ENCODE measurements at places on chromosomes 4 and X.

GRCh38 chr4:10673817-10674369, 10.7 kb downstream of the CLNK start:
- DNase-seq, result no peak

GRCh38 chr4:108135549-108136209, 33.1 kb downstream of the LEF1 start:
- DNase-seq, result no peak

DNA sequence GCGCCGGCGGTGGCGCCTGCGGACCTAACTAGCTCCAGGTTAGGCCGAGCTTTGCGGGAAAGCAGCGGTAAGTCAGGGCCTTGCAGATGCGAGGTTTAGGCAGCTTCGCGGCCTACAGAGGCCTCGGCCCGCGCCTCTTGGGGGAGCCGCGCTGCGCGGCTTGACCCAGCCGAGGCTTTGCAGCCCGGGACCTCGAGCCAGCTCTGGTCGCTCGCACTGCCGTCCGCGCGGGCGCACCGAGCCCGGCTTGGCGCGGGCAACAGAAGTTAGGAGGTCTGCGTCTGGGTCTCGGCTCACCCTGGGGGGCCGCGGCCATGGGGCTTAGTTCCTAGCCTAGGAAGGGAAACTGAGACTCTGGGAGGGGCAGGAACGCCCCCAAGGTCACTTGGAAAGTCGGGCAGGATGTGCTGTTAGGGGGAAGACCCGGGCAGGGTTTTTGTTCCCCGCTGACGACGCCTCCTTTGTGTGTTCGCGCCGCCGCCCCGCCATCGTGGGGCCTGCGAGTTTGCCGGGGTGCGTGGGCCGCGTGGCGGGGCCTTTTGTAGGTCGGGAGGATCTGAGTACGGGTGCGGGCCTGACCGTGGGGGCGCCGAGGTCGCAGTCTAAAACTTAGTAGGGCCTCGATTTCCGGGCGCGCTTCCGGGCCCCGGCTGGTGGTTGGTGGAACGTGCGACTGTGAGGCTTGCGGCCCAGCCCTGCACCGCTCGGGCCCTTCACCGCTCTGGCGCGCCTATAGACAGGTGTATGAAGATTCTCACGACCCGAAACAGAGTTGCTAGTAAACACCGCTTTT, 482 bp downstream of the RNF4 start:
- no peak for DNase-seq

DNA sequence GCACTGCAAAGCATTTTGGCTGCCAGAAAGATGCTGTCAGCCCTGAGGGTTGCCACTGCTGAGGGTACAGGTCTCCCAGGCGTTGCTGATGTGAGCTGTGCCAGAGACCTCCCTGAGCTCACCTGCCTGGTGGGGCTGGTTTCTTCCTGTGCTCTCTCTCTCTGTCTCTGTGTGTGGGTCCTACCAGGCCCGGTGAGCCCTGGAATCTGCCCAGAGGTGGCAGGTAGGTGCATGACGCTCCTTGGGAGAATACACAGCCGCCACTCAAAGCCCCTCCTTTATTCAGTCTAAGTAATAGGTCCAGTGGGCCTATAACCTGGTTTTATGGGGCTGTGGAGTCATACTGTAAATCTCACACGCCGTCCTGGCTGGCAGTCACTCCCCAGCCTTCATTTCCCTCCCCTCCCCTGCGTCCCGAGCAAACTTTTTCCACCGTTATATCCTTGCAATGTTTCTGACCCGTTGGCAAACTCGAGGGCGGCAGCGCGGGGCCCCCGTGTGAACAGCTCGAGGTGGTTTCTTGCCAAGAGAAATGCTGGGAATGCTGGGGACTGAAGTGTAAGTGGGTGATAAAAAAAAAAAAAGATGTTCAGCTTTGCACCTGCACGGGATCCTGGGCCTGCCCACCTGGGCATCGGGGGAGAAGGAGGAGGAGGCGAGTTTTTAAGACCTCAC, 245.9 kb downstream of the CRLF2 start:
- no peak for DNase-seq

DNA sequence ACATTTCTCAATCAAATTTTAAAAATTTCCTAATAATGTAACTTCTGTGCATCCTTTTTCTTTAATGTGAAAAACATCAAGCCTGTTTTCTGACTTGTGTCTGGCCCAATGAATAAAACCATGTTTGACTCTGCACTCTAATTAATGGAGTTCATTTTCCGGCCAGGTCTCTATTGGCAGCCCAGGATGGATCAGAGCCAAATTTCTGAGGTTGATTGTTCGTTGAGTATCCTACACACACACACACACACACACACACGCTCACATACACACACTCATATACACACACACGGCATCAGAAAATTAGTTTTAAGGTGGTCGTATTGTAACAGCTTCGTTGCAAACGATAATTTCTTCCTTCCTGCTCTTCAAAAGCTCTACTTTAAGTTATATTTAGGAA, 28.9 kb upstream of the TLL1 start:
- DNase-seq, result no peak

DNA sequence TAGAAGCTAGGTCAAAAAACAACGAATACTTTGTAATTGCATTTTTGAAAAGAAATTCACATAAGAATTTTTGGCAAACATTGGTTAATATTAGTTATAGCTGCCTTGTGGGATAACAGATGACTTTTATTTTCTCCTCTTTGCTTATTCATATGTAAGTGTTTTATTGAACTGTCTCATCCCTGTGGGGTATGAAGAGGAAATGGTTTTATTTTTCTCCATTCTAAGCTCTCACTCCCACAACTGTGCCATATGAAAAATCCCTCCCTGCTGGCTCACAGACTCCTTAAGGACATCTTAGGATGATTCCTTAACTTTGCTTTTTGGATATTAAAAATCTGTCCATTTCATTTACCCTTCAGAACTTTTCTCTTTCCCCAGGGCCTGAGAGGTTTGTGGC, 300.6 kb downstream of the PPP1R2C start:
- no peak for DNase-seq

- no peak for DNase-seq
Measured at GRCh38 chr4:85955620-85956292, 404.1 kb downstream of the MAPK10 start.

- DNase-seq, result no peak
Measured at GRCh38 chrX:93637591-93637990, 35.8 kb downstream of the NAP1L3 start.

DNA sequence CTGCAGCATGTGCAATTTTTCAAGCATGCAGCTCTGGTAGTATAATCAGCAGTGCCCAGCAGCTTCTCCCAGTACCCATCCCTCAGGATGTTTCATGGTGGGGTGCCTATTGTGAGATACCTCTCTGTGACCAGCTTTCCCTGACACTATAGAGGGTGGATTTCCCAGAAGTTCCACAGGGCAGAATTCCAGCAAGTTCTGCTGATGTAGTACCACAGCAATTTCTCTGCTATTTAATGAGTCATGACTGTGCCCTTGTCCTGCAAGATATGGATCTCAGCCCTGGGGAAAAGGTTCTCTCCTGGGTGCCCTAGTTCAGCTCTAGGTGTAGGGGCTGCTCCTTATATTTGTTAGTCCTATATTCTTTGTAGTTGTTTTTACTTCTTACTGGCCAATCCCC, 174.8 kb downstream of the ENOX2 start:
- DNase-seq, result no peak

DNA sequence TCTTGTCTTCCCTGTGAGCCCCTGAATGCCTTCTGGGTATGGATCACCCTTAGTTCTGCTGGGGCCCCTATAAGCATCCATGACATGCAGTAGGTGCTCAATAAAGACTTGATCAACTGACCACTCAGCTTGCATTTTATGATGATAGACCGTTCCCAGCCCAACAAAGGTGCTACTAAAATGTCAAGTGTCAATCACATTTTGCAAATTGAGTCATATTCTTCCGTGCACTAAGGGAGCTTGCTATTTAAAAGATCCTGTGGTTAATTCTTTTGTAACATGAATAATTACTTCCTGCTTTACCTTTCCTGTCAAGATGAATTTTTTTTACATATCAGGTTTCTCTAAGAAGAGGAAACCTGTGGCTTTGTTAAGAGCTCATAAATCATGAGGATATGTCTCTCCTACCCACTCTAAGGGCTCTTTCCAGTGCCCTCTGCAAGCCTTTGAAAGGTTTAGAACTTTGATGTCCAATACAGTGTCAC, 47.6 kb downstream of the SH3KBP1 start:
- no peak for DNase-seq

DNA sequence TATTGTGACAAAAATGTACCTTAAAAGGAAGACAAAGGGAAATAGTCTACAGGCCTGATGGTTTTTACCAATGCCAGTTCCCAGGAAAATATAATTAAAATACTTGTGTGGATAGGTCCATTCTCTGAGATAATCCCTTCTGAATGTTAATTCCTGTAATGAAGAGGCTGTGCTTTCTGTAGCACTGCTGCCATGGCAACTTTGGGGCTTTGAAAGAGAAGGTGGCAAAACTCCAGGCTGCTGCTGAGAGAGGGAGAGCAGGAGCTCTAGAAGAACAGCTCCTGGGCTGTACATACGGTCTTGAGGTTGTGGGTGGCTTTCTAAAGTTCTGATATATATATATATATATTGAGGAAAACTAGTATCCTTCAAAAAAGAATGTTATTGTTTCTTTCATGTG, 125.4 kb downstream of the PDLIM5 start:
- DNase-seq, result peak; percentile 96

DNA sequence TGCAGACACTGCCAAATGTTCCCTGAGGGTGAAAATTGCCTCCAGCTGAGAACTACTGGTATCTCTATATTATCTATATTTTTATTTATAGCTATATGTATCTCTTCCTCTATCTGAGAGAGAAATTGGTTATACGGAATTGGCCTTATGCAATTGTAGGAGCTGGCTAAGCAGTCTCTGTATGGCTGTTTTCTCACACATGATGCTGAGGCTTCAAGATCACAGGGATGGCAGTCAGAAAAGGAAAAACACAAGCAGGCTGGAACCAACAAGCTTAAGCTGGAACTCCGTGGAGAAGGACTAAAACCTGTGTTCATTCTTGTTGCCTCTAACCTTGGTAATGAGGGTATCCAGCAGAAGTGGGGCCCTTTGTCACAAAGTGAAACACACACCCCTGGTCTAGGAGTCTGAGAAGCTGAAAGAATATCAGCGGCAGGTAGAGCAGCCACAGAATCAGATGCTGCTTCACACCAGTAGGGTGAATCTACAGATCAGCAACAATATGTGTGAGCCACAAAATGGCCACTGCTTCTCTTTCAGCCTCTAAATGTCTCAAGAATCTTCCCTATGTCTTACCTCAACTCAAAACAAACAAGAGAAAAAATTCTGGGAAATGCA, 166.5 kb upstream of the PPP1R2C start:
- DNase-seq, result no peak

- DNase-seq, result no peak
Measured at GRCh38 chrX:39972340-39972739, 125.4 kb downstream of the BCOR start.

- DNase-seq, result no peak
Measured at GRCh38 chr4:73922317-73922716, 53.1 kb downstream of the CXCL1 start.

- DNase-seq, result no peak
Measured at GRCh38 chrX:63746715-63747114, 38.3 kb downstream of the ARHGEF9 start.

GRCh38 chr4:148057516-148057915, 325.6 kb downstream of the ARHGAP10 start:
- no peak for DNase-seq

- DNase-seq, result no peak
Measured at GRCh38 chrX:57822818-57823217, 87.4 kb downstream of the ZXDA start.

- no peak for DNase-seq
Measured at GRCh38 chrX:155766321-155766720, 114.8 kb upstream of the VAMP7 start.

- DNase-seq, result peak; percentile 59
Measured at GRCh38 chr4:89939994-89940393, 45.3 kb downstream of the MMRN1 start.

GRCh38 chr4:4766564-4766963, 92.9 kb upstream of the MSX1 start:
- DNase-seq, result no peak

GRCh38 chr4:127965803-127966175, 583 bp downstream of the ABHD18 start:
- DNase-seq, result peak; percentile 3

- no peak for DNase-seq
Measured at GRCh38 chrX:133970076-133970475, 15.3 kb downstream of the GPC3 start.

DNA sequence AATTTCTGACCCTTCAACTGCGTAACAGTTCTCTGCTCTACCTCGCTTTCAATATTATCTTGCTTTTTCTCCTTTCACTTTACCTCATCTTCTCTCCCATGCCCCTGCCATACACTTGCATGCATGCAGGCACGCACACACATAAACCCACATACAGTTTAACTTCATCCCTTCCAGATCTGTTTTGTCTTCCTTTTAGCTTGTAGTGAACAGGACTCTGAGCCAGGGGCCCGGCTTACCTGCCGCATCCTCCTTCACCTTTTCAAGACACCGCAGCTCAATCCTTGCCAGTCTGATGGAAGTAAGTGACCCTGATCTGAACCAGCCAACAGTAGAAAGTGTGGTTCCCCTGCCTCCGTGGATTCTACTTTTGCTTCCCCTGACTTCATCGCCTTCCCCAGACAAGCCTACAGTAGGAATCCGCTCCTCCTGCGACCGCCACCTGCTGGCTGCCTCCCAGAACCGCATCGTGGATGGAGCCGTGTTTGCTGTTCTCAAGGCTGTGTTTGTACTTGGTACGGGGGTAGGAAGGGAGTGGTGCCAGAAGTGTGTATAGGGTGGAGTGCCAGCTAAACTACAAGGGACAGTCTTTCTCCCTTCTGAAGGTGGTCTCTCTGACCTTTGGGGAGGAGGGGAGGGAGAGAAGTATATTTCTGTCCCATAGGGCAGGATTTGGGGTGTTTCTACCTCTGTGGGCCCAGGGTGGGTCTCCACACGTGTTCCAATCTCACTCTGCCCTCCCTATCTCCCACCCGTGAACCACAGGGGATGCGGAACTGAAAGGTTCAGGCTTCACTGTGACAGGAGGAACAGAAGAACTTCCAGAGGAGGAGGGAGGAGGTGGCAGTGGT, 10.7 kb downstream of the MED12 start:
- DNase-seq, result no peak

DNA sequence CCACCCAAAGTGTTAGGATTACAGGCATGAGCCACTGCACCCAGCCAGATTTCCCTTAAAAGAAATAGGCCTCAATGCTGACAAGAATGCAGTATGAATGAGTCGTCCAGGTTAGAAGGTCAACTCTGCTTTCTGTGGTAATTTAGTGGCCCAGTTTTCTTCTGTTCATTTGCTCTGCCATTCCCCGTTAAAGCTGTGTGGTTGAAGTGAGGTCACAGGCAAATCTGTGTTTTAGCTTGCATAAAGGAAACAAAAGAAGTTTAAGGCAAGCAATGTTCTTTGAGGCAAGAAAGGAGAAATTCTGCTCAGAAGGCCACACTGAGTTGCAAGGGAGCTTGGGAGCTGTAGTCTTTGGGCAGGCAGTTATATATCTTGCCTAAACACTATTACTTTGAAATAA, 176.8 kb downstream of the LARP7 start:
- peak; percentile 24 for DNase-seq

GRCh38 chrX:20015422-20015821, 24.6 kb upstream of the BCLAF3 start:
- no peak for DNase-seq

Data from retinal pigment epithelial cell (primary cell).